HT-29 (cell line): ENCODE measurements at places on chromosomes 7 and 10. TPM values are rescaled to one million over a fixed set of nuclear protein-coding genes. Genes with fewer than 3 reads are reported as not detected.

DNA sequence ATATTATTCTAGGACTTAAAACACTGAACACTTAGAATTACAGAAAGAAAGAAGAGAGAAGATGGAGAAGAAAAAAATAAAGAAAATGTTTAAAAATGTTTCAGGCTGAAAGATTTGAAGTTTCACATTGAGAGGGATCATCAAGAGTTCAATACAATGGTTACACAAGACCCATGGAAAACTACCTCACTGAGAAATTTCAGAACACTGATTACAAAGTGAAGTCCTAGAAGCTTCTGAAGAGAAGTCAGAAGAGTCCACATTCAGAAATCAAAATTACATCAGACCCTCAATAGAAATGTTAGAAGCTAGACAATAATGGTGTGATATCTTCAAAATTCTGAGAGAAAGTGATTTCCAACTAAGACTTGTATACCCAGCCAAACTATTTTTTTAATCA is 196.1 kb downstream of the MACC1 start:
- no peak for DNase-seq

Gene RNF133
- total RNA-seq = not detected in 2 replicates

Gene PTPN20
- total RNA-seq = not detected in 2 replicates

- no peak for DNase-seq
Observed at GRCh38 chr10:131251146-131251541, 60.4 kb downstream of the TCERG1L start.

Gene MEOX2
- not detected in 2 replicates for total RNA-seq

- peak; percentile 35 for DNase-seq
Observed at GRCh38 chr10:20879136-20879535, 18.0 kb downstream of the NEBL start.

Gene CALML3
- total RNA-seq = not detected in 2 replicates

DNA sequence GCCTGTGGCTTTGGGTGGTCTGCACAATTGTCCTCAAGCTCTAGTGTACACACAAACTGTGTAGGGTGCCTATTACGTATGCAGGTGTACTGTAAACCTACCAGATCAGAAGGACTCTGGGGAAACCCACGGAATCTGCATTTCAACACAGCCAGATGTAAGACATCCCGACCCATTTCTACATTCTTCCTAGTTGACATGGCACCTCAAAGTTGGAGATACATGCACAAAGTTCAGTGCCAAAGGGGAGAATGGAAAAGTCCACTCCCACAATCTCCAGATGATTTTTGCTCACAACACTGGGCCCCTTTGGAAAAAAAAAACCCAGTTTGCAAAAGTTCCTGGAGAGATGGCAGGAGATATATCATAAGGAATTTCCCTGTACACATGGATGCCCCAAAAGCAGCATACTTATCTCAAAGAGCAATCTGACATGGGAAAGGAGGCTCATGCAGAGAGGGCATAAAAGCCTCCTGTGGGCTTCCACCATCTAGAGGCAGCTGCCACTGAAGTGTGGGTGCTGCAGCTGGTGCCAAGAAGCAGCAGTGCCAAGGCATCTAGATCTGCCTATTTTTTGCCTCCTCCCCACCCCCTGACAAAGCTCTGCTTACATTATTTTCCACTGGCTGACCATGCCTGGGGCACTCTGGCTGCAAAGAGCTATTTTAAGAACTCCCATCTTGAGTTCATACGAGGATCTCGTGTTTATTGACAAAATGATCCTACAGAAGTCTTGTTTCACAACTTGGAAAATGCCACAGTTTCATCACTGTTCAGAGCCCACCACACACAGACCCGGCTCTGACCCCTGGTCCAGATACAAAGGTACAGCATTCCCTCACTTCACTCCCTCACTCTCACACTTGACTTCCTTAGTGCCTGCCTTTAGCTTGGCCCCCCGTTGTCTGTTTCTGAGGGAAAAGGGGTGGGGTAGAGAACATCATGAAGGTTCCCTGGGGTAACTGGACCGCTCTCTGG is 12.9 kb downstream of the TECTB start:
- no peak for DNase-seq

DNA sequence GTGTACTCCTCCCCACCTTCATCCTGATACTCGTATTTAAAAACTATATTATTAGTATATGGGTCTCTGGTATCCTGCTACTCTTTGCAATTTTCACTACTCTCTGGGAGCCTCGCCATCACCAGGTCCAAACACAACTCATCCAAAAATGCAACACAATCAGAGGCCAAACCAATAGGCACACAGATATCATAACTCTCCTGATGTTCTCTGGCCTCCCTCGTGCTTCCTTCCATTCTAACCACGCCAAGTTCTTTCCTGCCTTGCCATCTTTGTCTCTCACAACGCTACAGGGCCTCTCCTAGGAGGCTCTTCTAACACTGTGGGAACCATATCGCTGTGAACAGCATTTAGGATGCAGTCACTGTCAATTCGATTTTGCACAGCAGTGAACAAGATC is 7.3 kb downstream of the RHEB start:
- DNase-seq = no peak

DNA sequence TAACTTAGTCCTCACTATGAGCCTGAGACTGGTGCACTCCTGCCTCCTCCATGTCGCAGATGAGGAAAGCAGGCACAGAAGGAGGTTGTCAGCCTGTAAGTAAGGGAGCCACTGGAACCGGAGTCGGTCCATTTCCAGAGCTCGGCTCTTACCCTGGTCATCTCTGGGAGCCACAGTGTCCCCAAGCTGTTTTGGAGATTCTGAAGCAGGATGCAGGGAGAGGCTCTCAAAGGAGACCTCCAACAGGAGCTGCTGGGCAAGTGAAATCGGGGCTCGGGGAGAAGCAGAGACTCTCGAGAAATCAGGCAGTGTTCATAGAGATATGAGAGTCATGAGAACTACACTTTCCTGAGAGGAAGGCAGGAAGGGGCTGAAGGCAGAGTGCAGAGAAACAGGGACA is 39.0 kb downstream of the VSTM4 start:
- no peak for DNase-seq

GRCh38 chr7:80459776-80460510 is 51.9 kb downstream of the GNAT3 start:
- no peak for DNase-seq

DNA sequence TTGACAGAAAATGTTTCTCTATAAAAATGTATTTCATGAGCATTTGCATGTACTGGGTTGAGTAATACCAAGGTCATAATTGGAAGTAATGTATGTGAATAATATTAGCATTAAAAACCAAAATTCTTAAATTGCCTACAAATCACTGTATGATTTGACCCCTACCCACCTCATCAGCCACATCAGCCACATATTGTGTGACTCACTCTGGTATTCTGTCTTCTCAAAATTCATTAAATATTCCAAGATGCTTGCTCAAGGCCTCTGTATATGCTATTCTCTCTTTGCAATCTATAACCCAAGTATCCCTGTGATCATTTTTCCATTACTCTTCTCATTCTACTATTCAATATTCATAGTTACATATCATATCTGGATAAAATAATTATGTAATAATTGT is 21.4 kb downstream of the POT1 start:
- no peak for DNase-seq

- no peak for DNase-seq
Observed at GRCh38 chr7:26013551-26014083, 138.4 kb upstream of the NFE2L3 start.

GRCh38 chr7:80027611-80028173 is 106.9 kb upstream of the GNAI1 start:
- DNase-seq = peak; percentile 21

DNA sequence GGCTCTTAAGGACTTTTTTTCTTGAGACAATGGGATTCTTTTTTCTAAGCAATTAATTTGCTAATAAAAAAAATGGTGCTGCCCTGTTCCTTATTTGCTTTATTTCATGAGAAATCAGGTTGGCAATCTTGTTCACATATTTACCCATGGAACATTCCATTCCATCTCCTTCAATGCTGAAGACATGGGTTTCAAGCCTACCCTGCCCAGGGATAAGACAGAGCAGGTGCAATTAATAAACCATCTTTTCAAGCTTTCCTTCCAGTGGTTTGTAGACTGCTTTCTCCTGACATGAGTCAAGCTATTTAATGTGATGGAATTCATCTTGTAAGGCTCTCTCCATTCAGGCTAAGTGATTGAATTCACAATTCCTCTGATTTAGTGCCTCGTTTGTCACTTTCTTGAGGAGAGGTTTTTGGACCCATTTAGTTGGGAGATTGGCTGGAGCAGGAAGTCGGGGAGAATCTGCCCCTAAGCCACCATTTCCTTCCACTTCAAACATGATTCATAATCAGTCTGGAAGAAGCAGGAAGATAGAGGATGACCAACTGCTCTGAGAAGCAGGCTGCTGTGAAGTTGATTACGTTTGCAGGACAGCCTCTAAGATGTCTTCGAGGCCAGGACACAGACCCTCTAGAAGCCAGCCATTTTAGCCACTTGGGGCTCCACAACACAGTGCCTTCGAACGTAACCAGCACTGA is 552.4 kb upstream of the GALNT17 start:
- no peak for DNase-seq

Gene VPS37D
- total RNA-seq = 0.28 and 0.73 TPM in 2 replicates

DNA sequence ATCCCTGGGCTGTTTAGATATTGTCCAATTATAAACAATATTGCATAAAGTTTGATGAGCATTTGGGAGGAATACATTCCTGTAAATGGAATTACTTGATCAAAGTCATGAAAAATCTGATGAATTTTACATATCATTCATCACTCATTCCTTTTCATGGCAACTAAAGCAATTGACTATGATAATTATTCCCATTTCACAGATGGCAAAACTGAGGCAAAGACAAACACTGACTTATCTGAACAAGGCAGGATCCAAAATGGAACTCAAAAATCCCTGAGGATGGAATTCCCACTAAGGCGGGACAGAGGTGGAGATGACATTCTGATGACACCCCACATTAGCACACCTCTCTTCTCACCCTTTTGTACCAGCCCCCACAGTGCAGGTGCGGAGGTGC is 17.1 kb downstream of the SLIT1 start:
- DNase-seq = no peak

Gene ETV1
- total RNA-seq = 2.4 and 4.7 TPM in 2 replicates
